Stimulated activated CD4-positive, alpha-beta T cell treated with anti-CD3 and anti-CD28 coated beads, Interleukin-15, amount 100 ng/mL, for 1 hour (primary cell): ENCODE measurements at places on chromosomes 4 and X.

GRCh38 chrX:48737940-48738339, 23.6 kb upstream of the GLOD5 start:
- DNase-seq, result no peak

GRCh38 chr4:4506961-4507360, 34.9 kb downstream of the STX18 start:
- no peak for DNase-seq

GRCh38 chrX:41338436-41338835, 4.5 kb downstream of the DDX3X start:
- DNase-seq, result no peak

DNA sequence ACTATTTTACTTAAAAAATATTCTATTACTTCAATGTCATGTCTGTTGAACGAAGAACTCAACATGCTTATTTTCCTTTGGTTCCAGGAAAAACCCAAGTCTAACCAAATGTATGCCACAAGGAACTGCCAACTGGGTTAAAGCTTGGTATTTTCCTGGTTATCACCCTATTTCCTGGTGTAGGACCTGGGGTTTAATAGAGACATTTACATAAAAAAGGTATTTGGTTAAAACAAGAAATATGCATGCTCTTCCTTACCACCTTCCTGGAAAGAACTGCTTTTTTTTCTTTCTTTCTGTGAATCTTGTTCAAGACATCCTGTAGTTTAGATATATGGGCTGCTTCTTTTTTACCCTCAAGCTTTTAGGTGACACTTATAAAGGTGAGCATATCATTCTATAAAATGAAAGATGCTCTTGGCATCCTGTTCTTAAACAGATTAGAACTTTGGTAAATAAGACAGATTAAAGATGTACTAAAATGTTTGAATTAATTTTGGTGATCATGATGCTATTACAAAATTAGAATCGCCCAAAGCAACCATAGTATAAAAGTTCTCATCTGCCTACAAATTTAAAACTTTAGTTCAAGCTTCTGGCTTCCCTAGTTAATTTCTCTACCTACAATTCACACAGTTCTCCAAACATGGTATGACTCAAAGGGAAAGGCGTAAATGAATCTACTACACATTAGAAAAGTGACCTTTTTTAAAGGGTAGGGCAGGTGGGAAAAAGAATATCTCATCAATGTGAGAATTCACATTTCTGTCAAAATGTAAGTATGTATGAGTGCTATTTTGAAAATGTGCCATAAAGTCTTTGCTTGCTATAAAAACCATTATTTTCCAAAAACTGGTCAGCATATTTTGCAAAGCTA, 103.5 kb downstream of the CNOT6L start:
- no peak for DNase-seq

GRCh38 chr4:94304365-94304971, 38.2 kb downstream of the HPGDS start:
- no peak for DNase-seq

GRCh38 chr4:7630568-7631287, 196.0 kb upstream of the PSAPL1 start:
- no peak for DNase-seq

GRCh38 chr4:164210377-164210776, 543.6 kb upstream of the SMIM31 start:
- no peak for DNase-seq

DNA sequence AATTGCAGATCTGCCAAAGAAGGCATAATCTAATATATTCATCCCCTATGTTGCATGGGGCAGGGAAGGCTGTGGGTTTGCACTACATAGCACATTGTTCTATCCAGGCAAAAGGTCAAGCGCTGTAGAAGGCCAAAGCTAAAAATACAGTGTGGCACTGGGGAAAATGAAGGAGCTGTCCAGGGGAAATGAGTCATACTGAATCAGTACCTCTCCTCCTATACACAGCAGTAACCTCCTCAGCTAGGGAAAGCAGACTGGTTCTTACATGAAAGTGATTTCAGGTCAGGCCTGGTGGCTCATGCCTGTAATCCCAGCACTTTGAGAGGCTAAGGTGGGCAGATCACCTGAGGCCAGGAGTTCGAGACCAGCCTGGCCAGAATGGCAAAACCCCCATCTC, 31.0 kb upstream of the SLC25A4 start:
- no peak for DNase-seq

DNA sequence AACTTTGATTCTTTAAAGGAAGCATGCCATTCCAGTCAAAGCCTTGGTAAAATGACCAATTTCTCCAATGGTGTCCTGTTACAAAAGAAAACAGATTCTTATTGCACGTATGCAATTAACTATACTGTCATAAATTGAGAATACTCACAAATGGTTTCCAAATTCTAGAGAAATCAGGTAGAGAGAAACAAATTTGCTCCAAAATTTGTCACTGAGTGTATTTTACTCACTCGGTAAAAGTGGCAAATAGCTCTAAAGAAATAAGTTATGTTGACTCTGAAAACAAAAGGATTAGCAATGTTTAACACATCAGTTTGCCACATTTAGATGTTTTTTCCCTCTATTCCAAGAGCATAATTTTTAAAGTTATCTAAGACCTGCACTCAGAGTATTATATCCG, 133.1 kb downstream of the DMD start:
- DNase-seq, result no peak

DNA sequence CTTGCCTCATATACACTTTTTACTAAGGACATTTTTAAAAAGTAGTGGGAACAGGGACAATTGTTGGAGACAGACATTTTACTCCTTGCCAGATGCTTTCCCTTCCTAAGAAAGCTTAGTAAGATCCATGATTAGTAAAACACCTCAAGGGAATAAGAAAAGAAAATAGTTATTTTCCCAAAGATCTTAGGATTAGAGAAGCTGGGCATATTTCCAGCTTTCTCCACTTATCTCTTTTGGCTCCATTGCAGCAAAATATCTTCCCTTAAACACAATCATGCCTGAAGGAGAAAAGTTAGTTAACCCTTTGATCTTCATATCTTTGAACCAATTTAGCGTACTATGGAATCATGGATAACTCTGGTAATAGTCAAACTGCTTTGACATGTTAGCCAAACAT, 257.9 kb downstream of the PCDH18 start:
- no peak for DNase-seq

DNA sequence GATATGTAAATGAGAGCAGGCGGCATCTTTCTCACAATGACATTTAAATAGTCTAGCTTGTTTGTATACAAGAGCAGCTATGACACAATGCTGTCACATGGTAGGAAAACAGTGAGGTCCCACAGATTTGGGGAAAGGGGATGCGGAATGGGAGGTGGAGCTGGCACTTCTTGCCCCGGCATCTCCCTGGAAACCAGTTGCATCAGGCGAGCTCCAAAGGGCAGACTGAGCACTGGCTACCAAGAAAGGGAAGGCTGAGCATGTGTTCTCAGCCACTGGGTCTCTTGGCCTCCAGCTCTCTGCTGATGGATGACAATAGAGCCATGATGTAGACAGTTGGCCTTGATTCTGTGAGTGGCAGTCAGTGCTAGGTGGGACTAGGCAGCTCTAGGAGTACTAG, 109.0 kb downstream of the UCHL1 start:
- DNase-seq, result no peak

DNA sequence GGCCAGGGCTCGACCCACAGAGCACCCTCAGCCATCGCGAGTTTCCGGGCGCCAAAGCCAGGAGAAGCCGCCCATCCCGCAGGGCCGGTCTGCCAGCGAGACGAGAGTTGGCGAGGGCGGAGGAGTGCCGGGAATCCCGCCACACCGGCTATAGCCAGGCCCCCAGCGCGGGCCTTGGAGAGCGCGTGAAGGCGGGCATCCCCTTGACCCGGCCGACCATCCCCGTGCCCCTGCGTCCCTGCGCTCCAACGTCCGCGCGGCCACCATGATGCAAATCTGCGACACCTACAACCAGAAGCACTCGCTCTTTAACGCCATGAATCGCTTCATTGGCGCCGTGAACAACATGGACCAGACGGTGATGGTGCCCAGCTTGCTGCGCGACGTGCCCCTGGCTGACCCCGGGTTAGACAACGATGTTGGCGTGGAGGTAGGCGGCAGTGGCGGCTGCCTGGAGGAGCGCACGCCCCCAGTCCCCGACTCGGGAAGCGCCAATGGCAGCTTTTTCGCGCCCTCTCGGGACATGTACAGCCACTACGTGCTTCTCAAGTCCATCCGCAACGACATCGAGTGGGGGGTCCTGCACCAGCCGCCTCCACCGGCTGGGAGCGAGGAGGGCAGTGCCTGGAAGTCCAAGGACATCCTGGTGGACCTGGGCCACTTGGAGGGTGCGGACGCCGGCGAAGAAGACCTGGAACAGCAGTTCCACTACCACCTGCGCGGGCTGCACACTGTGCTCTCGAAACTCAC, 3.6 kb downstream of the MID1IP1 start:
- peak; percentile 24 for DNase-seq

DNA sequence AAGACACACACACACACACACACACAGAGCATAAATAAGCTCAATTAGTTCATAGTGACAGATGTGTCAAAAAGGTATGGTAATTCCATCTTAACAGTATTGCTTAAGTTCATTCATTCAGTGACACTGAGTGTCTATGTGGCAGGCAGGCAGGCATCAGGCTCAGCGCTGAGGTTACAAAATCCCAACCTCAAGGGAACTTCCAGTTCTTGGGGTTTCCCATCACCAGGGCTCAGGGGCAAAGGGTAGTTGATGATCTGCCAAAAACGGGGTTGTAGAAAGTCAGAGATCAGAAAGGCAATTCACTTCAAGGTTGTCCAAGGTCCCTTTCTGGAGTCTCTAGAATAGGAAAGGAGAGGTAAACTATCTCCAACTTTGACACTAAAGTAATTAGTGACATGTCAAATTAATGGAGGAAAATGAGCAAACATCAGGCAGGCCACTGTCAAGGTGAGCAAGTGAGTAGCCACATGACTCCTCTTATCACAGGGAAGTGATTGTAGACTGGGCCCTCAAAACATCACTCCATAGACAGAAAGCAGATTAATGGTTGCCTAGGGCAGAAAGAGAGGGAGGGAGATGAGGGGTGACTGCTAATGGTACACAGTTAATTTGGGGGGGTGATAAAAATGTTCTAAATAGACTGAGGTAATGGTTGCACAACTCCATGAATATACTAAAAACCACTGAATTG, 41.8 kb downstream of the GPC4 start:
- DNase-seq, result no peak

DNA sequence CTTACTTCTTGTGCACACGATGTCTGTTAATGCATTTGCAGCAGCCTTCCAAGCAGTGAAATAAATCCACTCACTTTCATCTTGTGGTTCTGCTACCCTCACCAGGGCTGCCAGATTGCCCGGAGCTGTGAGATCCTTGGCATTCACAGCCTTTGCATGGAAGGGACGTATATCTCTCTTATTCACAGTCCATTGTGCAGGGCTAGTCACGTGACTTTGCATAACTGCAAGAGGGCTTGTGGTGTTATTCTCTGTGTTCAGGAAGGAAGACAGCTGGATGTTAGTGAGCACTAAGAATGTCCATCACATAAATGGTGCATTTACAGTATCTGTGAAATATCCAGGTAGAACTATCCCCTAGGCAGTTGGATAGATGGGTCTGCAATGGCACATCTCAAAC, 96.5 kb upstream of the BEND4 start:
- no peak for DNase-seq

GRCh38 chrX:13024986-13025385, 19.4 kb downstream of the FAM9C start:
- no peak for DNase-seq

- no peak for DNase-seq
These were observed 39.7 kb downstream of the KLHL8 start for GRCh38 chr4:87180767-87181166.

DNA sequence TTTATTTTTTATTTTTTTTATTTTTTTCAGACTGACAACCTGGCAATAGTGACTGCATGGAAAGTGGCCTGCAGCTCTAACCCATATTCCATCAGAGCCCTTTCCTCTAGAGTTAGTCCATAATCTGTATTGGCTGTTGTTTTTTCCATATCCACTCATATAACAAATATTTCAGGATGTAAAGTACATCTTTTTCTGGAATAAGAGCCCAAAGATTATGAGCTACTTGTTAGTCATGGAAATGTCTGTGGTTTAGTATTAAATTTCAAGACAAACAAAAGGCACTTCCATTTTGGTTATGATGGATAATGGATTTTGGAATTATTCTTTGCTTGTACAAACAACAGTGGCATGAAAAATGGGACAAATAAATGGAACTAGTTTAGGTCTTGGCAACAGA, 296.0 kb upstream of the HS3ST1 start:
- DNase-seq, result no peak

GRCh38 chrX:6917666-6918065, 229.8 kb upstream of the STS start:
- DNase-seq, result no peak

DNA sequence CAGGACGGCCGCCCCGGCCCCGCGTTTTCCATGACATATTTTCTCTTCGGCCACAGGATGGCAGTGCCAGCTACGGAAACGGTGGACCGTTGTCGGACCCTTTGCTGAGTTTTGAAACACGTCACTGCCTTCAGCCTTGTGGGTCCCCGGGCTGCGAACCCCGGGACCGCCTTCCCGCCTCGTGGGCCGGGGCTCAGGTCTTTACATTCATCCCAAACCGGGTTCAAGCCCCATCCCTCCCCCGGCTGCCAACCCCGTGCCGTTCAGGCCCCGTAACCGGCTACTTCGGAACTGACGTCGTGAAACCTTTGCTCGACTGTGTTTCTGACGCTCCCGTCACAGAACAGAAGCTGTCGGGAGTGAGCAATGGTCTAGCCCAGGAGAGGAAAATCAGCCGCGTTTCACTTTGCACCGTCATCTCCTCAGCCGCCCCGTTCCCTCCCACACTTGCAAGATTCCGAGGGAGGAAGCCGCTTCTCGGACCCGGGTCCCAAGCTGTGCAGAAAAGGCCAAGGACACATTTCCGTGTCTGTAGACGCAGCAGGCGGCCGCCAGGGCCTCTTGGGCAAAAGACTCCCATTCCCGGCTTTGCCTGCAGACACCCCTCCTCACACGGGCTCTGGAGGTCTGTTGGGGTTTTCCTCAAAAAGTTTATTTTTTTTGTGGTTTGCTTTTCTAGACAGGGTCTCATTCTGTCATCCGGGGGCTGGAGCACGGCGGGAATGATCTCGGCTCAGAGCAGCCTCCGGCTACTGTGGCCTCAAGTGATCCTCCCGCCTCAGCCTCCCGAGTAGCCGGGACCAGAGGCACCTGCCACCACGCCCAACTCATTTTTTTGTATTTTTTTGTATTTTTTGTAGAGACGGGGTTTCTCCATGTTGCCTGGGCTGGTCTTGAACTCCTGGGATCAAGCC, 41.4 kb upstream of the PPP2R3B start:
- DNase-seq, result no peak

GRCh38 chr4:168199260-168199957, 107.1 kb downstream of the ANXA10 start:
- DNase-seq, result no peak

GRCh38 chr4:94517492-94517891, 65.8 kb downstream of the PDLIM5 start:
- DNase-seq, result no peak

DNA sequence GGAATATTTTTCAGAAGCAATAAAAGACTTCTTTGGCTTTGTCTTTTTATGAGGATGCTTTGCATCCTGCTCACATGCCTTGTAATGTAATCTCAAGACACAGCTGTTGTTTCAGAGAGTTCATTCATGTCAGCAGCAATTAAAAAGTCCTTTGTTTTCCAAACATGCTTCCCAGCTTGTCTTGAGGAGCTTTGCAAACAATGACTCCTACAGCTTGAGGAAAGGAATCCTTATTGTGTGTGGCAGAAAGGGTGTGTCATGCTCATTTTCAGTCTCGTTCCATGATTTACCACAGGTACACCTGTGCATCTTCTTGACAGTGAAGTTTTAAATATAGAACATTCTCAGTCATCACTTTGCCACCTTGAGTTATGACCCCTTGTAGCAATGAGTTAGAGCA, 139.2 kb upstream of the AADAT start:
- DNase-seq, result no peak
